ENCODE measurements at places on chromosomes 4 and X.

DNA sequence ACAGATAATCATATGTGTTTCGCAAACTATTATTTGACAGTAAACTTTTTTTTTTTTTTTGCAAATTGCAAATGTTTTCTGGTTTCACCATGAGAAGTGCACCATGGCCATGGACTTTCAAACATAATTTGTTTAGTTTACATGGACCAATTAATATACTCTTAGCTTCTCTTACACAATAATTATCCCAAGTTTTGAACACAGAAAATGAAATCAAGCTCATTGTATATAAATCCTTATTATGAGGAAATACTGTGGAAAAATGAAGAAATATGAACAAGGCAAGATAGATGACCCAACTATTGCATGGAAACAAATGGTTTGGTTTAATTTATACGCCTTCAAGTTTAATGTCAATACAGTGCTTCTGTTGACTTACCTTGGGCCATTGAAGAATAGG, 3.9 kb downstream of the FGF5 start:
- no peak for DNase-seq

DNA sequence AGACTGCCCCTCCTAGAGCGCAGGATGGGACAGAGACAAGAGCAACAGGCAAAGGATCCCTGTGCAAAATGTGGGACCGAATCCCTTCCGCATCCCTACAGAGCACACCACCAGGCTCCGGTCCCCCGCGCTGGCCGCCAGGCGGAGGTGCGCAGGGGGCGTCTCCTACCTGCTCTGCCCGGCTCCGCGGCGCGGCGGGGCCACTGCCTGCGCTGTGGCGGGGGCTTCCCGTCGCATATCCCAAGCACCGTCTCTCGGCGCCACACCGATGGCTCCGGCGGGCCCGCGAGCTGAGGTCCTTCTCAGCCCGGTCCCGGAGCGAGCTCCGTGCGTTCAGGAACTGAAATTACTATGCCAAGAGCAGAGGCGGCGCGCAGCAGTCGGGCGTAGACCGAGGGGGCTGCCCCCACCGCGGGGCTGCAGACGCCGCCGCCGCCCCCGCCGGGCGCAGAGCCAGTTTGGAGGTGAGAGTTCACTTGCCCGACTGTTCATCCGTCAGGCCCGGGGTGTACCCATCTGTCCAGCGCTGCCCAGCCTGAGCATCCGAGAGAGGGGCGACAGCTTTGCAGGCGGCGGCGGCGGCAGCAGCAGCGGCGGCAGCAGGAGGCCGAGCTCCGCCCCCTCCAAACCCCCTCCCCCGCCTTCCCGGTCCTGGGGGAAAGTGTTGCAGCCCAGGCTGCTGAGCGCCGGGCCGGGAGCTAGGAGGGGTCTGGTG, at the start of gene GPRIN3:
Gene GPRIN3 (minus strand): TSS at position 355 of the 715 bp plus-strand sequence. CDS start 57,690 bp downstream, outside the sequence.
- peak; percentile 55 for DNase-seq

- no peak for DNase-seq
Observed at GRCh38 chr4:83723609-83724008, 187.7 kb downstream of the GPAT3 start.

- DNase-seq = no peak
Observed at GRCh38 chr4:123064390-123064789, 142.0 kb upstream of the NUDT6 start.

DNA sequence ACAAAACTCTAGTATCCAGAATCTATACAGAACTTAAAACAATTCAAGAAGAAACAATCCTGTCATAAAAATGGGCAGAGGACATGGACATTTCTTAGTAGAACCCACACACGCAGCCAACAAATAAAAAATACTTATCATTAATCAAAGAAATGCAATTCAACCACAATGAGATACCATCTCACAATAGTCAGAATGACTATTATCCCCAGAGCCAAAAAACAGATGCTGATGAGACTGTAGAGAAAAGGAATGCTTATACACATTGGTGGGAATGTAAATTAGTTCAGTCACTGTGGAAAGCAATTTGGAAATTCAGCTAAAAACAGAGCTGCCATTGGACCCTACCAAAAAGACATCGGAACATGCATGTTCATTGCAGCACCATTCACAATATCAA, 37.9 kb downstream of the RAB40AL start:
- DNase-seq = no peak

- DNase-seq = no peak
Observed at GRCh38 chr4:21656832-21657231, 291.7 kb downstream of the KCNIP4 start.
